CD4-positive, alpha-beta T cell treated with Interleukin-15 for 1 hour (primary cell): ENCODE measurements at places on chromosomes 4 and X.

- no peak for DNase-seq
Measured at GRCh38 chrX:55640854-55641253, 17.7 kb downstream of the FOXR2 start.

DNA sequence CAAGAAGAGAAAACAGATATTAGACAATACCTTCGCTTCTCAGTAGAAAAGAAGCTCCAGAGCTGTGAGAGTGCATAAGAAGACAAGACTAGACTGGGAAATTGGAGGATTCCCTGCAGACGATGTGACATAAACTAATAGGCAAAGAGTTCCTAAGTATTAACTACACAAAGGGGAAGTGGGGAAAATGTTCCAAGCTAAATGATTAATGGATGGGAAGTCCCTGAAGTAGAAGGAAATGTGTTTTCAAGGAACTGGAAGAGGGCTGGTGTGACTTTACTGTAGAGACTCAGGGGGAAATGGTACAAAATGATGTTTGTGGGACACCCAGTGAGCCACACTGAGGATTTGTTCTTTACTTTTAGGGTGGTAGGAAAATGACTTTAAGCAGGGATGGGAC, 69.7 kb upstream of the DCLK2 start:
- DNase-seq = no peak

DNA sequence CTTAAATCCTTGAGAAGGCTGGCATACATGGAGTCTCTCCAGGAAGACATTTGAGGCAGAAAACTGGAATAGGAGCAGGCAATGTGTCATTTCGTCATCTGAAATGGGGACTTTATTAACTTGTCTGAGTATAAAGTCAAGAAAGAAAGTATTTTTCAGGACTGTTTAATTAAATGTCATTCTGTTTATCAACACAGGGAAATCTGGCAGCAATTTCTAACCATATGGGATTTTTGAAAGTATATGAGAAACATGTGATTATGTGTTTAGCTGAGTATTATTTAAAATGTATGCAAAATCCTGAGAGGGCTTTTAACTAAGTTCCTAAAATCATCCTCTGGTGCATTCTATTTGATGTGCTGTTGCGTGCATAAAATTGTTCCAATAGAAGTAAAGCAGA, 3.9 kb upstream of the FAM9A start:
- no peak for DNase-seq

- DNase-seq = no peak
Measured at GRCh38 chrX:40878766-40879165, 143.4 kb upstream of the MED14 start.

GRCh38 chrX:74525116-74525515, 89.3 kb downstream of the RLIM start:
- DNase-seq = no peak
